ENCODE measurements at places on chromosomes 7 and 10. TPM values are rescaled to one million over a fixed set of nuclear protein-coding genes. Genes with fewer than 3 reads are reported as not detected.

ZNF92 gene
- total RNA-seq, result 4.6 TPM

KLF14 gene
- total RNA-seq, result not detected

JCAD gene
- total RNA-seq, result 17.1 TPM

GALNT17 gene
- not detected for total RNA-seq

SH3PXD2A gene
- 11.6 TPM for total RNA-seq

TEX47 gene
- total RNA-seq, result not detected

ATP6V0A4 gene
- total RNA-seq, result not detected

TSPAN33 gene
- 0.06 TPM for total RNA-seq

HMX2 gene
- total RNA-seq, result not detected

FAM25C gene
- total RNA-seq, result not detected

GBX1 gene
- not detected for total RNA-seq

FZD8 gene
- total RNA-seq, result 23.1 TPM

BLNK gene
- not detected for total RNA-seq

SPDYE8 gene
- total RNA-seq, result not detected

MRLN gene
- not detected for total RNA-seq

FAM25A gene
- total RNA-seq, result not detected

NFE2L3 gene
- 0.31 TPM for total RNA-seq

HSPA14 gene
- total RNA-seq, result 14.1 TPM

RPEL1 gene
- total RNA-seq, result not detected

CCL24 gene
- not detected for total RNA-seq

KCNH2 gene
- under 0.01 TPM for total RNA-seq

NPC1L1 gene
- not detected for total RNA-seq

GPR158 gene
- total RNA-seq, result 0.13 TPM

CYP3A5 gene
- total RNA-seq, result not detected

FAM221A gene
- total RNA-seq, result 1.5 TPM

HHEX gene
- 4.6 TPM for total RNA-seq

PTF1A gene
- total RNA-seq, result not detected

FAM241B gene
- 0.19 TPM for total RNA-seq

PRPS1L1 gene
- total RNA-seq, result 0.13 TPM

FANK1 gene
- total RNA-seq, result 5.7 TPM

TACC2 gene
- 14.1 TPM for total RNA-seq

SCRN1 gene
- total RNA-seq, result 113 TPM

FOXI2 gene
- total RNA-seq, result not detected

ATG9B gene
- not detected for total RNA-seq

PLCE1 gene
- total RNA-seq, result 1.1 TPM

ZWINT gene
- 33.6 TPM for total RNA-seq

TMEM176B gene
- 0.13 TPM for total RNA-seq

HTR5A gene
- total RNA-seq, result not detected

INA gene
- 0.44 TPM for total RNA-seq

SFRP5 gene
- not detected for total RNA-seq

SEMA3D gene
- total RNA-seq, result 18.9 TPM

IKZF1 gene
- not detected for total RNA-seq

WDR86 gene
- 0.26 TPM for total RNA-seq

GPR15LG gene
- total RNA-seq, result not detected

CPED1 gene
- 94.2 TPM for total RNA-seq

MOSPD3 gene
- 4.0 TPM for total RNA-seq

TNPO3 gene
- total RNA-seq, result 48.0 TPM

PDE6C gene
- total RNA-seq, result not detected

DPP6 gene
- not detected for total RNA-seq

GTF2IRD1 gene
- 4.4 TPM for total RNA-seq

TRIL gene
- 0.12 TPM for total RNA-seq

LBX1 gene
- not detected for total RNA-seq

NEUROG3 gene
- not detected for total RNA-seq

REPIN1 gene
- total RNA-seq, result 43.3 TPM

CRYGN gene
- total RNA-seq, result 0.13 TPM

PAX4 gene
- total RNA-seq, result not detected

ASB10 gene
- not detected for total RNA-seq

CYP2E1 gene
- 0.40 TPM for total RNA-seq

All from aortic smooth muscle cell (primary cell).